Glutamatergic neuron (in vitro differentiated cells): ENCODE measurements at places on chromosomes 4 and X.

GRCh38 chr4:150280081-150280895 lies 202.0 kb downstream of the DCLK2 start:
- DNase-seq, result no peak

DNA sequence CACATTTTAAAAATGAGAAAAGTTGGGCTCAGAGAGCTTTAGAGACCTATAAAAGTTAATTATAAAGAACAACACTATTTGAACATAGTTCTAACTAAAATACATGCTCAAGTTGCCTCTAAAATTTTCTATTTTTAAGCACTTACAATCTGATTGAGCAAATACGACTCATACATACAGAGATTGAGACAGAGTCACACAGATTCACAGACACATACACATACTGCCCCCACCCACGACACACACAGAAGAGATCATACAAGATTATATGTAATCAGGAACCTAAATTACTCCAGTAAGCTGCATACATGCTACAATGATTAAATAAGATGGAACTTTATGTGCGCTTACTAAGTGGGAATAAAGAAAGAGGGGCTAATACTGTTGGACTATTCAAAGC lies 2.7 kb upstream of the ASB5 start:
- DNase-seq, result no peak

- DNase-seq, result no peak
Observed at GRCh38 chr4:71711985-71712348, 71.9 kb downstream of the GC start.

DNA sequence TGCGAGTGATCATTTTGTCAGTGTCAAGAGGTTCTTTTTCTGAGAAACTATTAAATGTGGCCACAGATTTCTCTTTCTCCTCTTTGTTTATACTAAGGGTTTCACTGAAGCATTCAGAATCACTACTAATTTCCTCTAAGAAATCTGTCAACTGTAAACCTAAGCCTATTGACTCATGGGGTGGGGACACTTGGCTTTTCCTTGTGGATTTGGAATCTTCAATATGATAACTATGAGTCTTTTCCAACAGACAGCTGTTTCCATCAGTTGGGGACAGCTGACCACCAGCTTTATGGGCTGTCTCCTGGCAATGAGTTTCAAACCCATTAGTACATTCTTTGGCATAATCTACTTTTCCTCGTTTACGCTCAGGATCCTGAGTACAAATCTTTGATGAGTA lies 13.8 kb downstream of the PGRMC1 start:
- no peak for DNase-seq

- DNase-seq, result no peak
Observed at GRCh38 chr4:120839334-120839973, 83.1 kb downstream of the PRDM5 start.

- DNase-seq, result no peak
Observed at GRCh38 chrX:110180928-110181310, 137.0 kb downstream of the AMMECR1 start.
